ENCODE measurements at places on chromosomes 5 and 9. TPM values are rescaled to one million over a fixed set of nuclear protein-coding genes. Genes with fewer than 3 reads are reported as not detected.

Gene TMEM38B
- 8.3 TPM for total RNA-seq

Gene CLINT1
- 90.5 TPM for total RNA-seq

Gene RIOK2
- total RNA-seq = 15.2 TPM

Gene EXOSC2
- 28.3 TPM for total RNA-seq

Gene BTF3
- 332 TPM for total RNA-seq

Gene DNAJB5
- 4.1 TPM for total RNA-seq

Gene PPP3R2
- not detected for total RNA-seq

Gene MYMK
- not detected for total RNA-seq

Gene LURAP1L
- total RNA-seq = 0.69 TPM

Gene RHOBTB3
- total RNA-seq = 22.8 TPM

Gene C9orf50
- not detected for total RNA-seq

Gene TNFSF15
- total RNA-seq = 0.26 TPM

Gene HABP4
- 8.6 TPM for total RNA-seq

Gene SLC27A6
- total RNA-seq = 0.11 TPM

Gene MLANA
- total RNA-seq = not detected

Gene EPB41L4B
- total RNA-seq = 0.22 TPM

Gene LHFPL2
- 32.1 TPM for total RNA-seq

Gene TRPM3
- total RNA-seq = 0.11 TPM

Gene NMUR2
- total RNA-seq = not detected

Gene ADAMTS6
- total RNA-seq = 47.2 TPM

Gene PALM2AKAP2
- total RNA-seq = 0.09 TPM

Gene RASEF
- under 0.01 TPM for total RNA-seq

Gene SLC36A2
- not detected for total RNA-seq

Gene SPEF2
- total RNA-seq = 0.11 TPM

Gene TMOD1
- total RNA-seq = 0.87 TPM

Gene PCDHB9
- 0.22 TPM for total RNA-seq

Gene FOXD4L6
- total RNA-seq = not detected

Gene SARDH
- 0.11 TPM for total RNA-seq

Gene CD72
- total RNA-seq = 0.11 TPM

Gene CARTPT
- total RNA-seq = not detected

Gene ACOT12
- not detected for total RNA-seq

Data from dermis lymphatic vessel endothelial cell (primary cell).